ENCODE measurements at places on chromosomes 6 and 20. TPM values are rescaled to one million over a fixed set of nuclear protein-coding genes. Genes with fewer than 3 reads are reported as not detected.

- DNase-seq: no peak
These were observed 264.5 kb downstream of the KIF16B start for GRCh38 chr20:16308754-16309153.

GRCh38 chr6:161736781-161737292 lies 463.0 kb upstream of the AGPAT4 start:
- DNase-seq: no peak

DNA sequence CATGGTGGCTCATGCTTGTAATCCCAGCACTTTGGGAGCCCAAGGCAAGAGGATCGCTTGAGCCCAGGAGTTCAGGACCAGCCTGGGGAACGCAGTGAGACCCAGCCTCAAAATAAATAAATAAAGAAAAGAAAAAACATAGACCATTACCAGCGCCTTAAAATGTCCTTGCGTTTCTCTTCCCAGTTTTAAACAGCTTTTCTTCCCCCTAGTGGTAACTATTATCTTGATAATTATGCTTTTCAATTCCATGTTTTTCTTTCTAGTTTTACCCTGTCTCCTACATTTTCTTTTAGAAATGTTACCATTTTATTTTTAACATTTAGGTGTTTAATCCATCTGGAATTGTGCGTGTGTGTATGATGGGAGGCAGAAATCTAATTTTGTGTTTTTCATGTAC lies 24.4 kb downstream of the DNAH8 start:
- no peak for DNase-seq

DNA sequence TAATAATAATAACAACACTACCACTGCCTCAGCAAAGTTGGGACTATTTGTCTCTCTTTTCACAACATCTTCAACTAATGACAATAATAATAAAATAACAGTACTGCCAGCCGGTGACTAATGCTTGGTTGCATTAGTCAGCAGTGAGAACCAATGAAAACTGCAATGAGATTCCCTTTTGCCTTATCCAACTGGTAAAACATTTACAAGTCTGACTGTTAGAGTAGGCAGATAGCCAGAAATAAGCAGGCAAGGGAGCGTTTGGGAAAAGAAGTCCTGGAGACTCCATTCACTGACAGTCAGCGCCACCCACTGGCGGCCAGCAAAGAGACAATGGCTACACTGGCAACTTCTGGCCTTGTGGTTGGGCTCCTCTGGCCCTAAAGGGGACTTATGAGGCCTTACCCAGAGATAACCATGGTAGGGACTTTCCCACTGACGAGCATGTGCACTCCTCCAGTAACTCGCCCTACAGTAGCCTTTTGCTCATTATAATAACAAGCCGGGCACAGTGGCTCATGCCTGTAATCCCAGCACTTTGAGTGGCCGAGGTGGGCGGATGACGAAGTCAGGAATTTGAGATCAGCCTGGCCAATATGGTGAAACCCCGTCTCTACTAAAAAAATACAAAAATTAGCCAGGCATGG lies 3.4 kb upstream of the NSFL1C start:
- no peak for DNase-seq

GRCh38 chr6:17519120-17519519 lies 81.0 kb upstream of the FAM8A1 start:
- DNase-seq: no peak

GRCh38 chr20:57628047-57628961 lies 8.1 kb upstream of the ZBP1 start:
- no peak for DNase-seq

GRCh38 chr6:136696238-136696637 lies 96.0 kb downstream of the MAP3K5 start:
- DNase-seq: no peak

DNA sequence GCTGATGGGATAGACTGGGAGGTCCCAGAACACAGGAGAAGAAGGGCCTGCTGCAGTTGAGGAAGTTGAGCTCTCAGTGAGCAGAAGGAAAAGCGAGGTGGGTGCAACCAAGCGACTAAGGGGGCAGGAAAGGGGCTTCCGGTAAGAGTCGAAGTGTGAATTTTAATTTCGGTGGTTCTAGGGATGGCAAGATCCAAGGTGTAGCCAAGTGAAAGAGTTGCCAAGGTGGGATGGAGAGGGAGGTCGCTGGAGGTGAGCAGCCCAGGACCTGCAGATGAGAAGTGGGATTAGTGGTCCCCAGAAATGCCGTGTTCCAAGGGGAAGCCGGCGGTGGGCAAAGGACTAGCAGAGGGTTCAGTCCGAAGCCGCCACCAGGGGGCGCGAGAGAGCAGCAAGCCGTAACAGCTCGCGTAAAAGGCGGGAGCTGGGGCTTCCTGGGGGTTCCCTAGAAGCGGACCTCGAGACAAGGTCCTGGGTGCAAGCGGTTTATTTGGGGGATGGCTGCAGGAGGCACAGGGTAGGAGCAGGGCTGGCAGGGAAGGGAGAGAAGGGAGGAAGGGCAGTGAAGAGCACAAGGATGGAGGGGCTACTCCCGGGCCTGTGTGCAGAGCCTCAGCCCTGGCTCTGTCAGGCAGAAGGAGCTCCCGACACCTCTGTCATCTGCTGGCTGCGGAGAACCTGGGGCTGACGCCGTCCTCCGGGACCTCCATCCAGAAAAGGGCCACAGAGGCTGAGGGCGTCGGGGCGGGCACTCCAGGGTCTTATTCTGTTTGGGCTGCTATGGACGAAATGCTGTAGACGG lies 103.6 kb downstream of the PAX1 start:
- DNase-seq: no peak

The C6orf120 gene
- 34.4 TPM for total RNA-seq

DNA sequence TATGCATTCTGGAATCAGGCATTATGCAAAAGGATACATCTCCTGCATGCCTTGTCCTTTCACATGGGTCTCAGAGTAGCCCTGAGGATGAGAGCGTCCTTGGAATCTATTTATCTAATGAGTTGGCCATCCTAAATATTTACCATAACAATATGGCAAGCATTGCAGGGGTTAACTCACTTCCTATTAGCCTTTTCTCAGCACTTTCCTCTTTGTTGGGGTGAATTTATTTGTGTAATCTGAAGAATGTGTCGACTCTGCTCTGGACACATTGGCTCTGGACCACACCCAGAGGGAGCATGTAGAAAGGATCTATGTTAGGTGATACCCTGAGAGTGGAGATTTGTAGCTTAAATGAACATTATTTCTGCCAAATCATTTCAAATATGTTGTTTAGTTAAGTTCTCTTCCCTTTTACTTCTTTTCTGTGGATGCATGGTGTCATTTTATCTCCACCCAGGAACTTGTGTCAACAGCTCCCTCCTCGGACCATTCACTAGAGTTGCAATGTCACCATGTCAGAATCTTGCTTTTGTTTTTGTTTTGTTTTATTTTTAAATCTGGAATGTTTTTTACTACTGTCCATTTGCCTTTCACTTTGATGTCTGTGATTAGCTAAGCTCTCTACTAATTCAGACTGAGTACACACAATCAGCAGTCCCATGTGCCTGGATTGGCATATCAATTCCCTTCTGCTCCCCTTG lies 757.0 kb upstream of the MMS22L start:
- no peak for DNase-seq

- no peak for DNase-seq
These were observed 933 bp downstream of the SSR1 start for GRCh38 chr6:7311917-7312615.

DNA sequence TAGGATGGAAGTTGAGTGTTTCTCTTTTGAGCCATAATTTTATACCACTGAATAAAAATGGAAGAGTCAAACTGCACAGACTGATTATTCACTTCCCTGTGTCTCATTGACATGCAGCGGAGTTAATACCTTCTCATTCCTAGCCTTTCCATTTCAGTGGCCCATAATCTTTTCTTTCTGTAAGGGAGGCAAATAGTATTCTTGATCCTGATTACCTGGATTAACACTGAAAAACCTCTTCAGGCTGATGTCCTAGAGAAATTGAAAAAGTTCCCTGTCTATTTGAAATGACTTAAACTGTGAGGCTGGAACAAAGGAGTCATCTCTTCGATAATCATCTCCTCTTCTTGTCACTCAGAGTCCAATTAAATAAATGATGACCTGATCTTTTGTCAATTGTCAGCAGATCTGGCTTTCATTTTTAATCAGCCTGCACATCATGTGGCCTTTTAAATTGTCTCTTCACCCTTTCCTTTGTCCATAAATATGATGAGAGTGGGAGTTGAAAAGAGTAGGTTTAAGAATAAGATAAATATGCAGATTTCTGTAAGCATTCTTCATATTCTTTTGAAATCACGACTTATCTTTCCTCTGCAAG lies 713.0 kb downstream of the EPM2A start:
- DNase-seq: no peak

The EYA2 gene
- 32.8 TPM for total RNA-seq

DNA sequence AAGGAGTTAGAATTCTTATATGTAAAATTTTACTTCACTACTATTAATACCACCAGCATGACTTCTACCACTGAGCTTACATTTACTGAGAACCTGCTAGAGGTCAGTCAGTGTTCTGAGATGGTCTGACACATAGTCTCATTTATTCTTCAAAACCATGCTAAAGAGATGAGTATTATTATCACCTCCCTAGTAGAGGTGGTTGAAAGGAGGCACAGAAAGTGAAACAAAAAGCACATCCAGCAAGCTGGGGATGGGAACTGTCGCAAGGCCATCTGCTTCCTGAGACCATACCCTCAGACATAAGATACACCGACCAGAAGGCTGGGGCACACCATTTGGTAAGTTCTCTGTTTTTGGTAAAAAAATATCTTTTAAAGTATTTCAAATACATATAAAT lies 137.7 kb downstream of the INSM1 start:
- DNase-seq: no peak

The GNAS-AS1 gene
- 0.42 TPM for total RNA-seq

DNA sequence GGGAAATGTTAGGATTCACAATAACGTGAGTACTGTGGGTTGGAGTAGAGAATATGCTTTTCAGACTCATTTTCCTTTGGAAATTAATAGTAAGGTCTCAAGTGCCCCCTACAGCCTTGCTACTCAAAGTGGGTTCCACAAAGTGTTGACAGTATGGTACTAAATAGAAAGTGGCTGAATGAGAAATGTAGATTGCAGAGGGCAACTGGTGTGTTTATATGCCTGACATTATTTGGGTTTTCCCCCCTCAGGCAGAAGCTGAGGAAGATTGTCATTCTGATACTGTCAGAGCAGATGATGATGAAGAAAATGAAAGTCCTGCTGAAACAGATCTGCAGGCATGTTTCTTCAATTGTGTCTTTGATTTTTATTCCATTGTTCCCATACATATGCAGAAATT lies 5.6 kb downstream of the FBXO9 start:
- DNase-seq: no peak

DNA sequence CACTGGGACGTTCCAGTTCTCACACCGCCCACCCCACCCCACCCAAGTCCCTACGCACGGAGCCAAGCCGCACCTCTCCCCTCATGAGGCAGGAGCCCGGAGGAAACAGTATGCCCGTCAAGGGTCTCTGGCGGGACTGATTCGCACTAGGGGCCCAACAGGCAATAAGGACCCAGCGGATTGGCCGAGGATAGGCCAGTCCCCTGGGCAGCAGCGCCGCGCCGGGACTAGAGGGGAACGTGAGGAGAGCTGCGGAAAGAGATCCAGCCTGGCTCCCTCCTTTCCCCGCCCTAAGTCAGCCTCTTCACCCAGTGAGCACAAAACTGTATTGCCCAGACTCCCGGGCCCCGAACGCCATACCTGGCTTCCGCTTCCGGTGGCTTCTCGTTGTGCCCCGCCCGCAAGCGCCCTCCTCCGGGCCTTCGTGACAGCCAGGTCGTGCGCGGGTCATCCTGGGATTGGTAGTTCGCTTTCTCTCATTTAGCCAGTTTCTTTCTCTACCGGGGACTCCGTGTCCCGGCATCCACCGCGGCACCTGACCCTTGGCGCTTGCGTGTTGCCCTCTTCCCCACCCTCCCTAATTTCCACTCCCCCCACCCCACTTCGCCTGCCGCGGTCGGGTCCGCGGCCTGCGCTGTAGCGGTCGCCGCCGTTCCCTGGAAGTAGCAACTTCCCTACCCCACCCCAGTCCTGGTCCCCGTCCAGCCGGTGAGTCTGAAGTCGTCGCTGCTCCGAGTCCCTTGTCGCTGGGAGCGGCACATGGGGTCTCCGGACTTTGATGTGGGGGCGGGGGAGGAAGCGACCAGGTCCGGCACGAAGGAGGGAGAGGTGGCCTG lies at the start of gene CSNK2B:
Gene CSNK2B (plus strand): TSS at position 580 of the 836 bp plus-strand sequence. CDS start 752 bp downstream, outside the sequence.
- peak; percentile 98 for DNase-seq

The PRRT1 gene
- total RNA-seq: 1.0 TPM

DNA sequence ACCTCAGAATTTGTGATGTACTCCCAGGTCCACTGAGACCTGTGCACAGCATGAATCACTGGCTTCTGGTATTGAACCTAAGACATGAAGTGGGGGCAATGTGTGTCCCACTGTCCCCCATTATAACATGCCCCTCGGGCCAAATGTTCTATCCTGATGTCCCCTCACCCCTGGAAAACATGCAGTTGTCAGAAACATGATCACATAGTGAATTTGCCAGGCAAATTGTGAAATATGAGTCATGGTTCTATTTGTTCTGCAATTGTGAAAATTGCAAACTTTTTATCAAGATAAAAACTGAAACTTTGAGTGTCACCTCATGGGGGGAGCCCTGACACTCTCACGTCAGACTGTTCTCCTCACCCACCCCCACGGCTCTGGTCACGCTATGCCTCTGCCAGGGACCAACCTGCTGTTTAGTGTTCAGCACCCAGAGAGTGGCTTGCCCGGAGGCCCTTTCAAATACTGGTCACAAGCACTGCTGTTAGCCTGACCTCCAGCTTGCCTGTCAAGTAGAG lies 305.3 kb downstream of the CLIC5 start:
- no peak for DNase-seq

The NCOA3 gene
- total RNA-seq: 37.0 TPM

The COX4I2 gene
- total RNA-seq: 2.3 TPM

GRCh38 chr6:166605752-166606151 lies 19.3 kb upstream of the RAMACL start:
- DNase-seq: no peak

GRCh38 chr6:97630604-97631003 lies 347.6 kb upstream of the MMS22L start:
- no peak for DNase-seq

- DNase-seq: no peak
These were observed 53.7 kb downstream of the SH3BGRL2 start for GRCh38 chr6:79684876-79685275.

- DNase-seq: no peak
These were observed 2.0 kb downstream of the EDEM2 start for GRCh38 chr20:35145141-35145564.
